ENCODE measurements at places on chromosomes 7 and 10.

DNA sequence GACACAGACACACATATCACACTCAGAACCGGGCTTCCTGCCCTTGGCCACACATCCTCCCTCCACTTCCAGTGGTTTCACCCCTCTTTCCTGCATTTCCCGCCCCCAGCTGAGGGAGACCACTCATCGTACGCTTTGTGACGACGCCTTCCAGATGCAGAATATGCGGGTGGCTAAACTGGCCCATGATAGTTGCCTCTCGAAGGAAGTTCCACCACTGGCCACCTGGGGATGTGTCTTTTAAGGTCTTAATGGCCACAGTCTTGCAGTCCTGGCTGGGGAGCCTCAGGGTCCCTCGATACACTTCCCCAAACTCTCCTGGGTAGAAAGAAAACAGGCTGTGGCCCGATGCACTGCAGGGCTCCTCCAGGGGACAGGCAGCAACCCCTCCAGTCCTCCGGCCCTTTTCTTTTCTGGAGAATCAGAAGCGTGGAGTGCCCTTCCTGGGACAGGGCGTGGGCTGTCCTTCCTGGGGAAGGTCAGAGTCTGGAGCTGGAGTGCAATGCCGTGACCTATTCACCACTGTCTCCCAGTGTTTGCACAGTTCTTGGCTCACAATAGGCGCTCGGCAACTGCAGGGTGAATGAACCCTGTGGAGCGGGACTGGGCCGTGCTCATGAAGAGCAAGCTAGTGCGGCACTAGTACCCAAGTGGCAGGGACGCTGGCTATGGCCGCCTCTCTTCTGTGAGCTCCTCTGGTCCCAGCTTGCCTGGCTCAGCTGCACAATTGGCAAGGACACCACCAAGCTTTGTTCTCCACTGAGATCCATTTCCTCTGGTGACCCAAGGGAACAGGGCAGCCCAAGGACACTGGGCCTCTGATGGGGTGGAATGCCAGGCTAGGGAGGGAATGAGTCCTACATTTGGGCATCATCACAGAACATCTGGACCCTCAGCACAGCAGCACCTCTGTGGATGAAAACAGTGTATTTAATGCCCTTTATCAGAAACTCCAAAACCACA is 13.2 kb downstream of the EPHA1 start:
- no peak for DNase-seq

DNA sequence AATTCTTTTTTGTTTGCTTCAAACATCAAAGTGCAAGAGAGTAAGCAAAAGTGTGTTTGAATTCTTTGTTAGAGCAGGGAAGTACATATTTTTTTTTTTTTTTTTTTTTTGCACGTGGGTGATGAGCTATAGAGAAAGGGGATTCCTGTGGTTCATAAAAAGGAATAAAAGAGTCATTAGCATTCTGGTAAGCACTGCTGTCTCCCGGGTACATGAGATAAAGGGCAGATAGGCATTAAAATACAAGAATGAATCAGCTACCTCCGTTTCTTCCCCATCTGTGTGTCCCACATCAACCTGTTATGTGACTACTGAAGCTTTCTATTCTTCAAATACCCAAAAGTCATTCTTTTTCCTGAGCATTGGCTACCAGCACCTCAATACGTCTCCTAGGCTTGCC is 102.4 kb upstream of the SEMA3D start:
- no peak for DNase-seq

- DNase-seq = no peak
These were observed 16.1 kb downstream of the USP6NL start for GRCh38 chr10:11595395-11595692.

GRCh38 chr7:79159040-79159664 is 294.3 kb downstream of the MAGI2 start:
- no peak for DNase-seq

DNA sequence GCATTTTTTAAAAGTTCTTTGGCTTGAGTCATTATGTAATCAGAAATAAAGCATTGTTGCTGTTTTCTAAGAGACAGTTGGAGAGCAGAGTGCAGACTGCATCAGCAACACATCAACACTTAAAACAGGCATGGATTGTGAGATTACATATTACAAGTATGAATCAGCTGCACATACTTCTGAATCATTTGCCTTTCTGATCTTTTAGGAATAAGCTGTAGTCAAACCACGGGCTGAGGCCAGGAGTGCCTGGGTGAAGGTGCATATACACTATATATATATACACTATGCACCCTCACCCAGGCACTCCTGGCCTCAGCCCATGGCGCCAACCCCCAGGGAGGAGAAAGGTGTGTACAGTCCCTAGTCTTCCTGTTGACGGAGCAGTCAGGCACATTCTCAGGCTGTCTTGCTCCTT is 52.4 kb upstream of the DLX6 start:
- no peak for DNase-seq

GRCh38 chr10:82934947-82935346 is 1060.0 kb downstream of the NRG3 start:
- DNase-seq = no peak
